ENCODE measurements at places on chromosomes 2 and 18. TPM values are rescaled to one million over a fixed set of nuclear protein-coding genes. Genes with fewer than 3 reads are reported as not detected.

DNA sequence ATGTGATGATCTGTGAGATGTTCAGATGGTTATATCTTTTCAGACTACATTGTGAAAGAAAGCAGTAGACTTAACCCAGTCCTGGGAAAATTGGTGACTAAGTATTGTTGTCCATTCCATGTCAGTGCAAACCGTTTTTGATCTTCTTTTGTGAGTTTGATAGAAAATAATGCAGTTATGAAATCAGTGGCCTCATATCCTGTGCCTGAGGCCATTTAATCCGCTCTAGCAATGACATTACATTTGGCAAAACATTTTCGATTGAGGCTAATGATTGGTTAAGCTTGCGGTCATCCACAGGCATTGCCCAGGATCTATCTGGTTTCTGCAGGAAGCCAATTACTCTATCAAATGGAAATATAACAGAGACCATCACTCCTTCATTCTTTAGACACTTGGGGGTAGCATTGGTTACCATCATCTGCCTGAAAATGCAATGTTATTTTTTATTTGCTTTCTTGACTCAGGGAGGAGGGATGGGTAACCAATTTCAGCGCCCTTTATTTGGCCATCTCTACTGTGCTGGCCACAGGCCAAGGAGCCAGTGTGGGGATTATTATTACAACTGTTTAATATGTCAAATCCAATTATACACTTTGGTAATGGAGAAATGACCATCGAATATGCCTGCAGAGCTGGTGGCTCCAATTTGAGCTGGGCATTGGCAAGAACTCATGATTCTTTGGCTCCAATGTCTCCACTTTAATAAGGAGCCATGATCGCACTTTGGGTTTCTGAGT is 33.6 kb downstream of the TRIB2 start:
- peaks cover 3% of the 10 kb centered on the region for H3K27me3 ChIP-seq
- H3K27ac ChIP-seq, result no peak overlapping the region
- no peaks in the 10 kb centered on the region for H3K36me3 ChIP-seq
- H3K4me1 ChIP-seq, result no peaks in the 10 kb centered on the region
- no peak overlapping the region for H3K4me3 ChIP-seq

GRCh38 chr2:138475277-138475776 is 26.2 kb upstream of the SPOPL start:
- no peak overlapping the region for H3K4me3 ChIP-seq
- H3K27ac ChIP-seq, result no peak overlapping the region
- H3K4me1 ChIP-seq, result no peaks in the 10 kb centered on the region
- DNase-seq, result no peak

- H3K36me3 ChIP-seq, result no peaks in the 10 kb centered on the region
- H3K4me3 ChIP-seq, result no peak overlapping the region
- peaks cover 28% of the 10 kb centered on the region for H3K27me3 ChIP-seq
- DNase-seq, result no peak
Observed at GRCh38 chr2:173550143-173550542, 195.5 kb downstream of the CDCA7 start.

DNA sequence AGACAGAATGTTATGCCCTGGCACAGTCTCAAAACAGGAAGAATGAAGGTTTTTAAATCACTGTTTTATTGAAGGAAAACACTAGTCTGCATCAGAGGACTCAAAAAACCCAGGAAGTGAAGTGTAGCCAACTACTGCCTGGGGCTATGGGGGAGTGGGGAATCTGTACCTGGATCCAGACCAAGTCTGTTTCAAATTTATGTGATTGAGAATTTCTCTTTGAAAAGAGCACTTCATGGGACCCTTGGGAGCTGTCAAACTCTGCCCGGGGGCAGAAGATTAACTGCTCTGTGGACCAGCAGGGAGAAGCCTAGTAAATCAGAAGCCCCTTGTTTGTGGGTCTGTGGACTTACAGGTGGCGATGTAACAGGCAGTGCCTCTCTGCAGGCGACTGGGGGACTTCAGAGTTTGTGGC is 45.3 kb upstream of the TANC1 start:
- peaks cover 4% of the 10 kb centered on the region for H3K4me1 ChIP-seq
- peaks cover 20% of the 10 kb centered on the region for H3K27me3 ChIP-seq
- H3K4me3 ChIP-seq, result no peak overlapping the region
- no peak overlapping the region for H3K27ac ChIP-seq
- no peak for DNase-seq

DNA sequence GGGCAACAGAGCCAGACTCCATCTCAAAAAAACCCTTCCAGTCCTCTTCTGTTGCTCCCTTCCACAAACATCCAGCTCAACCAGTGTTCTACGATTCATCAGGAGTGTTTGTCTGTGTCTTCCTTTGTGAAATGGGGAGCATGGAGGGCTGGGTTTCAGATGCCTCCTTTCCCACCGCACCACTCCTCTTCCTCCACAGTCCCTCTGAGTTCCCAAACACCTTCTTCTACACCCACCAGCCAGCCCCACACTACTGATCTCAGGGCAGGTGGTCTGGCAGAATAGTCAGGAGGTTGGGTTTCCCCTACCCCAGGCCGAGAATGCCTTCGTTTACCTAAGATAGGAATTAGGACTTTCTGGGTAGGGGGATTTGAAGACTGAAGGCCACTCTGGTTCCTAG is 36.9 kb downstream of the NGEF start:
- H3K4me3 ChIP-seq, result no peak overlapping the region
- H3K27ac ChIP-seq, result no peak overlapping the region
- DNase-seq, result peak; percentile 10
- H3K4me1 ChIP-seq, result no peaks in the 10 kb centered on the region
- peaks cover 4% of the 10 kb centered on the region for H3K27me3 ChIP-seq
- H3K36me3 ChIP-seq, result no peaks in the 10 kb centered on the region

GRCh38 chr2:152339556-152340286 is 4.7 kb downstream of the FMNL2 start:
- DNase-seq, result no peak
- H3K27ac ChIP-seq, result no peak overlapping the region
- H3K4me3 ChIP-seq, result no peak overlapping the region

DNA sequence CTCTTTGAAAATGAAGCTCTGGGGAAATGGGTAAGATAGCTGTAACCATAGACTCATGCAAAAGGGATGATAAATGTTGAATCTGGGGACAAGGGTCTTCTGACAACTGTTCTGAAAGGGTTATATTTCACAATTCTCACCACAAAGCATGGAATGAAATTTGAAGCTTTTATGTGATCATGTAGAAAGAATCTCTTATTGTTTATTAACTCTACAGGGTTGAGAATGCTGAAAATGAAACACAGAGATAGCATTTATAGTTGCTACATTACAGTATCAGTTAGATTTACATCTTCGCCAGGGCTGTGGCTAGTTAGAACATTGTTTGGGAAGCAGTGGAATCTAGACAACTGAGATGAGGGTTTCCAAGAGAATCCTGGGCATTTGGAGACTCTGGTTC is 97.4 kb upstream of the LHCGR start:
- H3K4me1 ChIP-seq, result no peaks in the 10 kb centered on the region
- DNase-seq, result no peak
- no peak overlapping the region for H3K4me3 ChIP-seq
- no peaks in the 10 kb centered on the region for H3K36me3 ChIP-seq

DNA sequence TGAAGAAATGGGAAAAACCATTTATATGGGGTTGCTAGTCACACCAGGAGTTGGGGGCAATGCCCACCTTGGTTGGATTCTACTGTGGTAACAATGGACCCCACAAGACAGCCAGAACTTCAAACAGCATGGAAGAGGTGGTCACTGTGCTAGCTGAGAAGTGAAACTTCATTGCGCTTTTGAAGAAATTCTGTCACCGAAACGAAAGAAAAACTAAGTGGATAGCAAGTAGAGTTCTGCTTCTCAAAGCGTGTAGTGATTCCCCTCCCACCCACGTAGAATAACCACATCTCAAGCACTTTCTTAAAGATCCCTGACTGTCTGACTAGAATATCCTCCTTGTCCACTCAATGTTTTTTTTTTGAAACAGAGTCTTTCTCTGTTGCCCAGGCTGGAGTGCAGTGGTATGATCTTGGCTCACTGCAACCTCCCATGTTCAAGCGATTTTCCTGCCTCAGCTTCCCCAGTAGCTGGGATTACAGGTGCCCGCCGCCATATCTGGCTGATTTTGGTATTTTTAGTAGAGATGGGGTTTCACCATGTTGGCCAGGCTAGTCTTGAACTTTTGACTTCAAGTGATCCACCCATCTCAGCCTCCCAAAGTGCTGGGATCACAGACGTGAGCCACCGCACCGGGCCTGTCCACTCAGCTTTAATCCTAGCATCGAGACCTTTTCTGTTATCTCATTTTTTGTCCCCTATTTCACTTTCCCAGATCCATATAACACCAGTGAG is 30.1 kb upstream of the CCL20 start:
- peaks cover 23% of the 10 kb centered on the region for H3K4me1 ChIP-seq
- peak; percentile 21 for DNase-seq
- H3K4me3 ChIP-seq, result peak overlapping the region; percentile 68
- H3K36me3 ChIP-seq, result no peaks in the 10 kb centered on the region
- peaks cover 6% of the 10 kb centered on the region for H3K27me3 ChIP-seq
- H3K27ac ChIP-seq, result peak overlapping the region; percentile 66

DNA sequence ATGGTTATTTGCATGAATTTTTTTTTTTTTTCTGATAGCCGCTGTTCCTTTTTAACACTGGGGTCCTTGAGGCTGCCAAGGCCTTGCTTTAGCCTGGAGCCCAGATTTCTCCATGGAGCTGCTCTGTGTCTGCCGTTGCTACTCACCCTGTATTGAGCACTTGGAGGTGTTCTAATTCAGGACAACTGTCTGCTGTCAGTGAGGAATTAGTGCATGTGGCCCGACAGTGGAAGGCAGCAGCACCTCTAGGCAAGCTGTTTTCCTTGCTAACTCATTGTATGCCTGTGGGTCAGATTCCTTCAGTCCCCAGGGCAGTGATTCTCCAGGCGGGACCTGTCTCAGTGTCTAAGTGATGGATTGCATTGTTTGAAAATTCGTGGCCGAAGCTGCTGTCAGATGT is 147.7 kb upstream of the DPP10 start:
- no peak for DNase-seq
- H3K4me3 ChIP-seq, result no peak overlapping the region
- H3K36me3 ChIP-seq, result no peaks in the 10 kb centered on the region
- H3K4me1 ChIP-seq, result no peaks in the 10 kb centered on the region

GRCh38 chr2:85215448-85216401 is 82.5 kb downstream of the TCF7L1 start:
- H3K27me3 ChIP-seq, result peaks cover 41% of the 10 kb centered on the region
- no peak for DNase-seq
- no peak overlapping the region for H3K27ac ChIP-seq
- H3K36me3 ChIP-seq, result no peaks in the 10 kb centered on the region
- no peak overlapping the region for H3K4me3 ChIP-seq

DNA sequence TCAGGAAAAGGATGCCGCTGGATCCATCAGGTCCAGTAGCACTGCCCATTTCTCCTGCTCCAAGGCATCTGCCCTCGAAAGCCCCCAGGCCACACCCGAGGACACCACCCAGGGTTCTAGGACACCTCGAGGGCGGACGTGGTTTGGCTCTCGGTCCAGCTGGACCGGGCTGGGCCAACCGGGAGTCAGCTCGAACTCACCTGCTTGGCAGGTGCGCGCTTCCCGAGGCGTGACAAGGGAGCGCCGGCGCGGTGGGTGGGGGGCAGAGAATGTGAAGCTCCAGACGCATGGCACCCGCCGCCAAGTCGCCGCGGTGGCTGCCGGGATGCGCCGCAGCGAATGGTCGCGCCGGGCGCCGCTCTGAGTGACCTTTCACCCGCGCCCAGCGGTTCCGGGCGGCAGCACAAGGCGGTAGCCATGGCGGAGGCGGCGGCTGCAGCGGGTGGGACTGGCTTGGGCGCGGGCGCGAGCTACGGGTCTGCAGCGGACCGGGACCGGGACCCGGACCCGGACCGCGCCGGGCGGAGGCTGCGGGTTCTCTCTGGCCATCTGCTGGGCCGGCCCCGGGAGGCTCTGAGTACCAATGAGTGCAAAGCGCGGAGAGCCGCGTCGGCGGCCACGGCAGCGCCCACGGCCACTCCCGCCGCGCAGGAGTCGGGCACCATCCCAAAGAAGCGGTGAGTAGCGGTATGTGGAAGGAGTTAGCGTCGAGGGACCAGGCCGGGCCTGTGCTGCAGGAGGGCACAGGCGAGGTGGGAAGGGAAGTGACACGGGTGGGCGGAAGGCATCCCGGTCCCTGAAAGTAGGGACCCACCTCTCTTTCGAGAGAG is at the start of gene AGPS:
Gene AGPS (plus strand): TSS at position 401 of the 830 bp plus-strand sequence. CDS start 17 bp downstream, at position 418.
- DNase-seq, result peak; percentile 86
- H3K36me3 ChIP-seq, result peaks cover 26% of the 10 kb centered on the region
- no peaks in the 10 kb centered on the region for H3K27me3 ChIP-seq
- H3K4me1 ChIP-seq, result peaks cover 51% of the 10 kb centered on the region
- peak within 1 kb of the TSS; percentile 96 for H3K4me3 ChIP-seq

- no peaks in the 10 kb centered on the region for H3K27me3 ChIP-seq
- no peaks in the 10 kb centered on the region for H3K36me3 ChIP-seq
- no peak overlapping the region for H3K27ac ChIP-seq
- no peak for DNase-seq
- H3K4me1 ChIP-seq, result no peaks in the 10 kb centered on the region
Observed at GRCh38 chr18:56036741-56037140, 448.7 kb upstream of the TCF4 start.

- no peak for DNase-seq
- no peaks in the 10 kb centered on the region for H3K36me3 ChIP-seq
- H3K27ac ChIP-seq, result no peak overlapping the region
- peaks cover 2% of the 10 kb centered on the region for H3K27me3 ChIP-seq
- no peak overlapping the region for H3K4me3 ChIP-seq
- no peaks in the 10 kb centered on the region for H3K4me1 ChIP-seq
Observed at GRCh38 chr18:55064073-55064472, 104.8 kb upstream of the CCDC68 start.

DNA sequence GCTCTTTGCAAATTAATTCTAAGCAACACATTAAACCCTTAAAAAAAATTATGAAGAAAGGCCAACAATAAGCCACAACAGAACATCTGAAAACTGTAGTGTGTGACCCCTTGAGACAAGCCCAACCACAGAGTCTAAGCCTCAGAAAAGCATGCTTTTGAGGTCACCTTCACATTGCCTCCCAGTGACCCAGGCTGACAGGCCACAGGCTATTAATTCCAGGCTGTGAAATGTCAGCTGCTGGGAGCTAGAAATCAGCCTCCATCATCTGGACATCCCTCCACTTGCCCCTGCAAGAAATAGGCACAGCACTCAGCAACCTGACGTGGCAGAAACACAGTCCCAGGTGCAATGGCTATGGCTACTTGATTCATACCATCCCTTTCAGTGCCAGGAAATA is 179.4 kb upstream of the ZFP36L2 start:
- H3K27me3 ChIP-seq, result no peaks in the 10 kb centered on the region
- H3K27ac ChIP-seq, result no peak overlapping the region
- peaks cover 2% of the 10 kb centered on the region for H3K36me3 ChIP-seq
- DNase-seq, result no peak
- peaks cover 9% of the 10 kb centered on the region for H3K4me1 ChIP-seq

DCC gene
- not detected for total RNA-seq

EML6 gene
- total RNA-seq, result 0.95 TPM

FTCDNL1 gene
- 1.3 TPM for total RNA-seq
